Astrocyte of the spinal cord (primary cell): ENCODE measurements at places on chromosomes 7 and 10.
A peak's percentile ranks its signal among the peaks of the same experiment; 100 is the strongest.

- no peak for DNase-seq
These were observed 89.7 kb upstream of the STEAP4 start for GRCh38 chr7:88396295-88396947.

GRCh38 chr7:44965937-44966730 is 12.7 kb downstream of the MYO1G start:
- DNase-seq = no peak

GRCh38 chr10:12961416-12962205 is 39.9 kb downstream of the CCDC3 start:
- no peak for DNase-seq

DNA sequence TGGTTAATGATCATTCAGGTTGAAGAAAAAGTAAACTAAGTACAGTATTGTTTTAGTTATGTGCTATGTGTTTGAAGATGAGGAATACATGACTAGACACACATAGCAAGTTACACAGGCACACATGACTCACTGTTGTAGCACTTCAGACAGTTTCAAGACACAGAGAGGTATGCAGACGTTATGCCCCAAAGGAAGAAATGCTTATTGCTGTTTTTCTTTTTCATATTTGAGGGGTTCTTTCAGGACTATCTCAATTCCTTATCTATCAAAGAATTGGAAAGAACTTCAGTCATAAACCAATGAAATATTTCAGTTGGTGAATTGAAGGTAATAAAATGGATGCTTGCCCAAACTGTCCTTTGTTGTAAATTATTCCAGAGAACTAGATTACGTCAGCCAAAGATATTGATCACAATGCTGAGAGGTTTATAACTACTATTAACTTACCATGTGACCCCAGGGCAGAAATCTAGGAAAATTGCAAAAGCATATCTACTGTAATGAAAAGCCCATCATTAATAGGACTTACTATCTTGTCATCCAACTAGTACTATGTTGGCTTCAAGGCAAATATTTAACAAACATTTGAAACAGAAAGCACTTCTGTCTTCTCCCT is 61.2 kb upstream of the CAPZA2 start:
- peak; percentile 70 for DNase-seq

GRCh38 chr10:86403183-86403797 is 36.7 kb upstream of the GRID1 start:
- no peak for DNase-seq

- no peak for DNase-seq
These were observed 56.5 kb downstream of the DOCK4 start for GRCh38 chr7:112149734-112150133.

DNA sequence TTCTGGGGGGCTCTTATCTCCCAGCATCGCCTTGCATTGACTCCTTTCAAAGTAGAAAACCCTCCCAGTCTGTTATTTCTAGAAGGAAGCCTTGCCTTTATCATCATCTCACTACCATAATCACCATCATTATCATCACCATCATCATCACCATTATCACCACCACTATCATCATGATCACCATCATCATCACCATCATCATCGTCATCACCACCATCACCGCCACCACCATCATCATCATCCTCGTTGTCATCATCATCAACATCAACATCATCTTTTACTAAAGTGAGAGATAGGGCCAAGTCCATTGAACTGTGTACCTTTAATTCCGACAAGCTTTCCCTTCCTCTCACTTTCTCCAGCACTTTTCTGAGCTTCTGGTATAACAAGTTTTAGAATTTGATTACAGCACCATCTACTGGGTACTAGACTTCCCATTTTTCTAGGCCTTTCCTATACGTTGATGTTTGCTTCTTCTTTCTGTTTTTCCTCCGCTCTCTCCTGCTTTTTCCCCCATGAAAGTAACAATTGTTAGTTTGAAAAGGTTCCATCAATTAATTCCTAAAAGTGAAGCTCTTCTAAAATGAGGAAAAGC is 226.4 kb downstream of the BUB3 start:
- no peak for DNase-seq

DNA sequence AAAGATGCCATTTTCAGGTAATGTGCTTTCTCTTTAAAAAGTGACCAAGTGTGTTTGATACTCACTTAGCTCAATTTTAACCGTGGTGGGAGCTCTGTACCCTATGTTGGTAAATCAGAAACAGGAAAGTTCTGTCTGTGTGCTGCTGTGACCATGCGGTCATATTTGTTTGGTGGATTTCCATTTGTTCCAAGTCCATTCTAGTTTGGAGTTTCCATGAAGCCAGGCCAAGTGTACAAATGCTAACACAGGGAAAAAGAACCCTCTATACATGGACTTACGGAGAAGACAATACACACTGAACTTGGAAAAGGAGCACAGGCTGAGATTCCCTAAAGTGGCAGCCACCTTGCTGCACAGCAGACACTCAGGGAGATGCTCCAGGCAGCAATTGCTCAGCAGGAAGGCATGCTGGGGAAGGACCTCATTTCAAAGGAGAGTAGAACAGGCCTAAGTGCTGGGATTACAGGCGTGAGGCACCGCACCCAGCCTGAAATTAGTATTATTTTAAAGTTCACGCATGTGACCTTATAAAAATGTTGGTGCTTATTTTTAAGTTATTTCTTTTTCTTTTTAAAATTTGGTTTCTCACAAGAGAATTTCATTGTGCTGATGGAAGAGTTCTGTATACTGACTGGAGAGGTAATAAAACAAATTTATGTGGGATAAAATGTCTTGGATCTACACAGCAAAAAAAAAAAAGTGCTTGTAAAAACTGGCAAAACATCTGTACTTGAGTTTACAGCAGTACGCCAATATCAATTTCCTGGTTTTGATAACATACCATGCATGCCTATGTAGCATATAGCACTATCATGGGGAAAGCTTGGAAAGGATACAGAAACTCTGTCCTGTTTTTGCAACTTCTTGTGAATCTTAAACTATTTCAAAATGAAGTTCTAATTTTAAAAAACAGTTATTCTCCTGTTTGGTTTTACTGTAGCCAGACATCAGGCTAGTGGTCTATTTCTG is 436.2 kb downstream of the KCNMA1 start:
- no peak for DNase-seq

DNA sequence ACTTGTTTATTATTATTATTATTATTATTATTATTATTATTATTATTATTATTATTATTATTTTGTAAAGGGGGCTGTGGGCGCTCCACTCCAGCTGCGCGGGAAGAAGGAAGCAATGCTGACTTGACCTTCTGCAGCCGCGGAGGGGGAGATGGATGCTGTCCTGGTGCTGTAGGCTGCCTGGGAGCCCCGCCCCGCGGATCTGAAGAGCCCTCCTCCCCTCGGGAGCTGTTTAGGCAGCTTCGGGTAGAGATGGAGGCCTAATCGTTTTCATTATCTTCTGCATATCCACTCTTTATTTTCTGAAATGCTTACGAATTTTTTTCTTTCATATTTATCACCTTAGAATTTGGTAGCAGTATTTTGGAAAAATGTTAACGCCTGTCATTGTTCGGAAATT is 101.2 kb upstream of the KLF6 start:
- peak; percentile 77 for DNase-seq

DNA sequence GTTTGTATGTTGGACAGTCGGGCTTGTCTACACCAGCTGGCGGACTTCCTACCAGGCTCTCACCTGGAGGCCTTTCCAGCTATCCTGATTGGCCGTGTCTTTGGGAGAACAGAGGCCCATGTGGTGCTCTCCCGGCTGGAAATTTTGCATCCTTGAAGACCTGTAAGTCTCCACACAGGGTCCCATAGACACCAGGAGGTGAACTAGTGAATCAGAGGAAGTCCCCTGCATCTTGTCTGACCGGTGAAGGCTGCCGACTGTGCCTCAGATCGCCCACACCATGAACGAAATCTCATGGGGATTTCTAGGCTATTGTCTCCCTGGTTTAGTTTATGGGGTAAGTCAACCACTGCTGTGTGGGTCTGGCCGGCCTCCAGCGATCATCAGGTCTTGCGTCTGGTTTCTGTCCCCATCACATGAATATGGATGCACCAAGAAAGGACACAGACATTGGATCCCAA is 108.4 kb upstream of the LYZL2 start:
- DNase-seq = no peak

DNA sequence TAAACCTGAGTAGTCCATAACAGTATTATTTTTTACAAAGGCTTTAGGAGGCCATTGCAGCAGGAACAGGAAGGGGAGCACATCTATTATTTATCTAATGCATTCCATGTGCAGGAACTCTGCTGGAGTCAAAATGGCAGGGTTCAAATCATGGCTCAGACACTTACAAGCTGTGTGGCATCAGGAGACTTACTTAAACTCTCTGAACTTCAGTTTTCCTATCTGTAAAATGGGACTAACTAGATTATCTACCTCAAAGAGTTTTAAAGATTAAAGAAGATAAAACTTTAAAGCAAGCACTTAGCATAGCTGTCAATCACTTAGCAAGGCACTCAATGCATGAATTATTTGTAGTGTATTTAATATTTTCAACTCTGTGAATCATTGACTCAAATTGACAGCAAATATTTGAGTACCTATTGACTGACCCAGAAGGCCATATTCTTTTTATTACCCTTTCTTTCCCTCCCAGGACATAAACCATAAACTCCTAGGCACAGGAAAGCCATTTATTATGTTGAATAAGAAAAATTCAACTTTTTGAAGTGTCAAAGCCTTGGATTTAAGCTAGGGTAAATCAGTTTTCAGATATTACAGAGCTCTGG is 115.8 kb upstream of the FAM204A start:
- no peak for DNase-seq

DNA sequence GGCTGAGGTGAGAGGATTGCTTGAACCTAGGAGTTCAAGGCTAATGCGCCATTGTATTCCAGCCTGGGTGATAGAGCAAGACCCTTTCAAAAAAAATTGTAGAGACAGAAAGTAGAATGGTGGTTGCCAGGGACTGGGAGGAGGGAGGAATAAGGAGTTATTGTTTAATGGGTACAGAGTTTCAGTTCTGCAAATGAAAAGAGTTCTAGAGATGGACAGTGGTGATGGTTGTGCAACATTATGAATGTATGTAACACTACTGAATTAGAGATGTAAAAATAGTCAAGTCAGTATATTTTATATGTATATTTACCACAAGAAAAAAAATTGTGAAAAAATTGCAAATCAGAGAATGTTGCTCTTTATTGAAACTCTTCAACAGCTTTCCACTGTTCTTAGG is 266.5 kb upstream of the NPY start:
- DNase-seq = no peak

- DNase-seq = no peak
These were observed 123.7 kb upstream of the FAM20C start for GRCh38 chr7:68629-69028.

DNA sequence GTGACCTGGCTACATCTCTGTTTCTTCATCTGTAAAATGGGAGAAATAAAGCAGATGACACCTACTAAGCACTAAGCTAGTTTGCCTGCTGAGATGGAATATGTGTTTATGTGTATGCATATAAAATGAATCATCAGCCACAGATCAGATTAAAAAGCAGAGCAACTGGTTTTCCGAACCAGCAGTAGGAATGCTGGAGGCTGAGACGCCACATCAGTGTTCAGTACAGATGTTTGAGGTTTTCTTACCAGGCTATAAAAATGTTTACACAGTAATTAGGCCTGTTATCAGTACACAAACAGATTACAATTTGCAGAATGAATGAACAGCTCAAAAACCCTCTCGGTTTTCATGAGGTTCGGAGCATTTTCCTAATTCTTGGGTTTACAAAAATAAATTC is 85.8 kb downstream of the CALN1 start:
- no peak for DNase-seq

GRCh38 chr10:58517491-58518355 is 5.1 kb downstream of the BICC1 start:
- DNase-seq = no peak

DNA sequence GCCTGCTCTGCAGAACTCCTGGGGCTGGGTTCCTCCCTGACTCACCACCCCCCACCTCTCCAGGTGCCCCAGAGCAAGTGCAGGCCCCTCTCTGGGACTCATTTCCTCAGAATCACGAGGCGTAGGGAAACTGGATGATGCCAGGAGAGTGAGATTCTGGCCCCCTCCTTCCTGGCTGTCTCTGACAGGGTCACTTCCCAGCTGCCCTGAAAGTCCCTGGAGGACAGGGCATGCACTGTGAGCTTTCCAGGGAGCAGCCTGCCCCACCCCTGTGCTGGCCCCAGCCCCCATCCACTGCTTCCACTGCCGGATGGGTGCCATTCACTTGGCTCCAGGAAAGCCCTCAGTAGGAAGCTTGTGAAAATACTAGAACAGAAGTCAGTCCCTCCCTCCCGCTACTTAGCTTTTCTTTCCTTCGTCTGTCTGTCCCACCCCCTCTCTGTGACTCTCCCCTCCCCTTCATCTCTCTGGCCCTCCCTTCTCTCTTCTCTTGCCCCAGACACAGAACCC is 10.4 kb downstream of the TACR2 start:
- DNase-seq = no peak

DNA sequence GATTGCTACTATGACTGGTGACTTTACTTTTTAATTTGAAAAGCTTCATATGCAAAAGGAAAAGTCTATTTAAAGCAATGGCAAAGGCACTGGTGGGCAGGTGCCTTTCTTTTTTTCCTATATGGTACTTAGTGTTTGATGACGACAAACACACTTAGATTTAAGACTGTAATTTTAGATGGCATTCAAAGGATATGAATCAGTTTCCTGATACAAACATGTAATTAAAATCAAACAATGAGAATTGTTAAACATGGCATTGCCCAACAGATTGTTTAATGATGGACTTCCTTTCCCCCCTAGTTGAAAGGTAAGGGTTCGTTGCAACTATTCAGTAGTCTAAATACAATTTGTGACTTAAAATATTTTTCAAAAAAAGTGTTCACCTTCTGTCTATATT is 106.5 kb upstream of the SEMA3C start:
- DNase-seq = no peak

DNA sequence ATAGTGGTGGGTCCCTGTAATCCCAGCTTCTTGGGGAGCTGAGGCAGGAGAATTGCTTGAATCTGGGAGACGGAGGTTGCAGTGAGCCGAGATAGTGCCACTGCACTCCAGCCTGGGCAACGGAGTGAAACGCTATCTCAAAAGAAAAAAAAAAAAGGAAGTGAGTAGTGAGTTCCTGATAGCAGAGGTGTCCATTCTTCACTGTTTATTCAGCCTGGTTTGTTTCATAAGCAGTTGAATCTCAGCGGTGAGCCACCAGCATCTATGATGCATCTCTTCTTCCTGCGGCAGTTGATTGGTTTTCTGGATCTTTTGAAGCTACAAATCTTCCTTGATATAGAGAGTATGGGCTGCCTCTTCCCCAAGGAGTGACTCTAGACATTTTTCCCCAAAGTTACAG is 316.1 kb upstream of the MTPN start:
- DNase-seq = no peak
